ENCODE measurements at places on chromosomes 4 and X.

- DNase-seq: peak; percentile 23
These were observed 76.0 kb downstream of the INTS6L start for GRCh38 chrX:135596495-135596894.

- no peak for DNase-seq
These were observed 17.8 kb downstream of the WDR1 start for GRCh38 chr4:10098780-10099160.

- peak; percentile 48 for DNase-seq
These were observed 112.4 kb upstream of the ELOVL6 start for GRCh38 chr4:110310795-110311194.

DNA sequence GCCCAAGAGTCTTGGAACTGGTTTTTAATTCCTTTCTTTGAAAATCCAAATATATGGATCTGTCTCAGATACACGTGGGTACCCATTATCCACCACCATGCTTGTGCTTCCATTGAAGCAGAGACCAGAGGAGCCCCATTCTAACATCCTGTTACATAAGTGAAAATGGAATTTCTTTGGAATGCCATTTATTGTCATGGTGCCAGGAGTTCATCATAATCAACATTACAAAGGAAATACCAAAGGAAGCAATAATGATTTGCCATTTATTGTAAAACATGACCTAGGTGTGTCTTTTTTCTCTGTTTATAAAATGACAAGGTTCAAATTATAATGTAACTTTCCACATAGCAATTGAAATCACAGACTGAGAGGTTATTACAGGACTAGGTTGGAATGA is 61.7 kb downstream of the PALLD start:
- DNase-seq: no peak

DNA sequence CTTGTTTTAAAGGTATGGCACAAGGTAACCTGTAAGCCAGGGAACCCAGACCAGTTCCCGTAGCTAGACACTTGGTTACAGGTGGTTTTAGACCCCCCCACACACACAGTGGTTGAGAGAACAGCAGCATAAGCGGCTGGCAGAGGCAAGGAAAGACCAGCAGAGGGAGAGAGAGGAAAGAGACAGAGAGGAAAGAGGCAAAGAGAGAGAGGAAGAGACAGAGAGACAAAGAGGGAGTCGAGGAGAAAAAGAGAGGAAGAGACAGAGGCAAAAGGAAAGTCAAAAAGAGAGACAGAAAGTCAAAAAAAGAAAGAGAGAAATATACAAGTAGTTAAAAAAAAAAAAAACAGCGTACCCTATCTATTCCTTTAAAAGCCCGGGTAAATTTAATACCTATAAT is 19.5 kb upstream of the PCSK1N start:
- no peak for DNase-seq

DNA sequence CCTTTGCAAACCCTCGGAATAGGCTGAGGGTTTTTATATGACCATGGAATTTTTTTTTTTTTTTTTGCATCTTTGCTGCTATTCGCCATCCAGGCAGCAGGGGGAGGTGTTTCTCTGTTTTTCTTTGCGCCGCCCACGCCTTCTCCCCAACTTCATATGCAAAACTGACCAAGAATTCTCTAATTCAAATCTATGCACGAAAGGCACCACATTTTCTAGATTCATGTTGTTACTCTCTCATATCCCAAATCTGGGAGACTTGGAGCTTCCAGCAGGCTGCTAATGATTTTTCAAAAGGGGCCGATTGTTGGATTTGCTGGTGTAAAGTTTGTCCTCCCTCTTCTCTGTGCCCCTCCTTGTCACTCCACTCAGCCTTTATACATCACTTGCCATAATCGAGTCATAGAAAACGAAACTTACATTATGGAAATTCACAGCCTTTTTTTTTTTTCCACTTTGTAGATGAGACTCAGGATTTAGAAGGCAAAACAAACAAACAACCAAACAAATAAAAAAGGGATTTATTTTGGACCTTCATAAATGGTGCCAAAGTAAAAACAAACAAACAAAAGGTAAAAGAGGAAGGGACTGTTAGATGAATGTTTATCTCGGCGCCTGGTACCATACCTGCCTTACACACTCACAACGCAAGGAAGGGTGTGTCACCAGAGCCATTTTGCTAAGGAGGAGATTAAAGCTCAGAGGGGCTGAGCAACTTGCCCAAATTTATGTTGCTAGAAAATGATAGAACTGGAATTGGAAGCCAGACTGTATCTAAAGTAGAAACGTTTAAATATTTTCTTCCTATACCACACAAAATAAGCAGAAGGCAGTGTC is 29.3 kb upstream of the BOD1L1 start:
- DNase-seq: peak; percentile 78

- DNase-seq: no peak
These were observed 100.3 kb upstream of the DDIT4L start for GRCh38 chr4:100290585-100290984.

DNA sequence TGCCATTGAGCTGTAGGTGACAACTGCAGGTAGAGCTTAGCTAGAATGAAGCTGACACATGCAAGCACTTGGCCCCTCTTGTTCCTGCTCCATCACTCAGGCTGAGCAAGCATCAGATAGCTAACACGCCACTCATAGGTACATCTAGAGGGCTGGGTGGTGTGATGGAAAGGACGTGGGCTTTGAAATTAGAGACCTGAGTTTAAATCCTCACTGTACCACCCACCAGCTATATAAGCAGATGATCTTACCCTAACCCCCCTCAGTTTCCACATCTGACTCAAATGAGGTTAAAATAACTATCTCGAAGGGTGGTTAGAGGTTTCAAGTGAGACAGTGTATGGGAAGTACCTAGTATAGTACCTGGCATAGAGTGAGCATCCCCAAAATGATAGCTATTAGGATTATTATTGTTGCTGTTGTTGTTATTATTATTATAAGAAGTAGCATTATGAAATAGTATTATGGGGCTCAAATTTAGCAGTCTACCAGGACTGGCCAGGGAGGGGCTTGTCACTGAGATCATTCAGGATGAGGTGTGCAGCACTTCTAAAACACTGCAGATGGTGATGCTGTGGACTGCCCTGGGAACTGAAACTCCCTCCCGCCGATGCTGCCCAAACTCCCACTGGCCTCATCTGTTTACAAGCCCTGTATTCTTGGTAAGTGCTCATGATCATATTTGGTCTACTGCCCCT is 59.0 kb downstream of the REELD1 start:
- no peak for DNase-seq

DNA sequence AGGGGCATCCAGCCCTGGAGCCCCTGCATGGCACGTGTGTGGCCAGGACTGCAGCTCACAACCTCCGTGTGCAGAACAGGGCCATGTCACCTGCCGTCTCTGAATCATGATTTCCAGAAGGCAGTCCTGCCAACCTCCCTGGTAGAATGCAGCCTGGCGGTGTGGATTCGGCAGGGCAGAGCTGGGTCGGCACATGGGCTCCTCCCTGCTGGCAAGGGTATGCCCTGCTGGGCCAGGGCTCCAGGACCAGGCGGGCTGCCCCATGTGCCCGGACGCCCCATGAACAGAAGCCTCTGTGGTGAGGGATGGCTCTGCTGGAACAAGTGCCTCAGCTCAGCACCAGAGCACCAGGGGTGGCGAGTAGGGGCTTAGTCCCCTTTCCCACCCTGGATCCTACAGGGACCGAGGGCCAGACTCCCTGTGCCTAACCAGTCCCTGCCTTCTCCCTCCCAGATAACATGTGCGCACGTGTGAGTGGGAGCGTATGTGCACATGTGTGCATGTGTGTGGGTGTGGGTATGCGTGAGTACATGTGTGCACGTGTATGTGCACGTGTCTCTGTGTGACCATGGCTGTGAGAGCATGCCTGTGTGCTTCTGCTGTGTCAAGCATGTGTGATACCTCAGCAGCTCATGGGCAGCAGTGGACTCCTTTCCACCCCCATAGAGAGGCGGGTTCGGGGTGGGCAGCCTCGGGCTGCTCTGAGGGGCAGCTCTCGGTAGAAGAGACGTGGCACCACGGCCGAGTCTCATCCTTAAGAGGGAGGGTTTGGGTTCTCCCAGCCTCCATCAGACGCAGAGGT is 10.3 kb upstream of the MXD4 start:
- DNase-seq: no peak

- DNase-seq: no peak
These were observed 455.4 kb upstream of the ADGRL3 start for GRCh38 chr4:60744767-60745166.

DNA sequence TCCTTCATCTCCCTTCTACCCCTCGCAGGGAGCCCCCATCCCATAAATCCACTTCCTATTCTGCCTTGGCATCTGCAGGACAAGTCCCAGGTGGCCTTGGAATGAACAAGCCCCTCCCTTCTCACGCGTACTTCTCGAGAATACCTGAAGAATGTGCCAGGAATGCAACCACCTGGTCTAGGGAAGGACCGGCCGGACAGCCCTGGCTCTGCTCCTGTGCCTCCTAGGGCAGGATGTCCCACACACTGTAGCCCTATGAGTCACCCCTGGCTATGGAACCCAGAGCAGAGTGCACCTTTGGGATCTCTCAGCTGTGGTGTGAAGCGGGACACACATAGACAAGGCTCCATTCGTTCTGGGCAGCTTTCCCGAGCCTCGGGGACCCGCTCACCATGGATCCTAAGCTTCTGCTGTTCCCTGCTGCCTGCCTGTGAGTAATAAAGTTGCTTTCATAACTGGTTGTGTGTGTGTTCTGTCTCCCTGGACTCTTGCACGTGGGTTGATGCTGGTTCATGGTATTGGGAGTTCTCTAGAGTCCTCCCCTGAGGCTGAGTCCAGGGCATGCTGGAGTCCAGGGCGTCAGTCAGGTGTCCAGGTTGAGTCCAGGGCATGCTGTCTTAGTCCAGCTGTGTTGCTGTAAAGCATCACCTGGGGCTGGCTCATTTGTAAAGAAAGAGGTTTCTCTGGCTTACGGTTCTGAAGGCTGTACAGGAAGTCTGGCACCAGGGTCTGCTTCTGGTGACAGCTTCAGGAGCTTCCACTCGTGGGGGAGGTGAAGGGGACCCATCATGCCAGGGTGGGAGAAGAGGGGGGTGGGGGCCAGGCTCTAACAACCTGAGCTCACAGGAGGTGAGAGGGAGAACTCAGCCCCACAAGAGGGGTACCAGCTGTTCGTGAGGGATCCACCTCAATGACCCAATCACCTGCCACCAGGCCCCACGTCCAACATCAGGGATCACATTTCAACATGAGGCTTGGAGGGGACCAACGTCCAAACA is 7.4 kb upstream of the PDE6B start:
- no peak for DNase-seq

- DNase-seq: peak; percentile 28
These were observed 4.5 kb downstream of the DTHD1 start for GRCh38 chr4:36285784-36286480.

DNA sequence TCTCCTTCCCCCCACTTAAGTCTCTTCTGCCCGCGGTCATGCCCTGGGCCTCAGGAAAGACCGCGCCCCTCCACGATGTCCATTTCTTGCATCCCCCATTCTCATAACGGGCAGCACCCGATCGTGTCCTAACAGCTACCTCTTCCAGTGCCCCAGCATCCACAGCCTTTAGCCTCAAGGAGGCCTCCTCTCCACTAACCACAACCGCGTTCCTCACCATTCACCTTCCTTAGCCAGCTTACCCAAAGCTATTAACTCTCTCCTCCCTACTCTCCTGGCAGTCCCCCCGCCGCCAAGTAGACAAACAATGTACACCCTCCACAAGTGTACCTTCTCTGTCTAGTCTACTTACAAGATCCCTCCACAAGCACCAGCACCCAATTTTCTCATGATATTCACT is 58.6 kb upstream of the PAGE5 start:
- DNase-seq: no peak

- DNase-seq: peak; percentile 35
These were observed 95.6 kb downstream of the PHOX2B start for GRCh38 chr4:41652971-41653370.

- no peak for DNase-seq
These were observed 566.7 kb downstream of the DMD start for GRCh38 chrX:32644476-32645245.

DNA sequence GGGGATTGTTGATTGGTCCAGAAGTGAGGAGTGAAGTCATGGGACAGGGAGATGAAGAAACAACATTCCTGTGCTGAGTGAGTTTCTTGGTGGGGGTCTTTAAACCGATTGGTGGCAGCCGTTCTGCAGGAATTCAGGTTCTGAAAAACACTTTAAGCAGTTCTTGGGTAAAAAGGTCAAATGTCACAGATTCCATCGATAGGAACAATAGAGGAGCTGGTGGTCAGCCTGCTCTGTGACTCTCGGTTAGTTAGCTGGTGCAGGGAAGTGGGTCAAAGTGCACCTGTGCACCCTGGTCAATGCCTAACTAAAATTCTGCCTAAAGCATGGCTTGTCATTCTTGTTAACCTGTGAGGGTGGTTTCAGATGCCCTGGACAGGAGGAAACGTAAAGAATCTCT is 34.6 kb upstream of the MGST2 start:
- DNase-seq: no peak

- DNase-seq: peak; percentile 65
These were observed 32.7 kb downstream of the ELF2 start for GRCh38 chr4:139144161-139144859.

DNA sequence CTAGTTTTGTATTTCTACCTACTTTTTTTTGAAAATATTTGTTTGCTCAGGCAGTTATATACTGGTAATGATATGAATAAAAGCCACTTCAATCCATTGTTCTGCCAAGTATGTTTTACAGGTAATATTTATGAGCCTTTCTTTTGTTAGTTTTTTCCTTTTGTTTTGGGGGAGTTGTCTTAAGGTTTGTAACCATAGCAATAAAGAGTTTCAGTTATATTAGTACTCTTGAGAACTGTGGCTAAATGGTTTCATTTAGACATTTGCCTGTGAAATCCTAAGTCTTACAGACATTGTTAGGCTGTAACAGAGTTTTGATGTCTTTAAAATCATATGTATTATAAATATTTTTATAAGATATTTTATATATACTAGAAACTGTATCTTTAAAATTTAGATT is 150.1 kb downstream of the DIPK2B start:
- DNase-seq: no peak

GRCh38 chr4:56552273-56552672 is 46.7 kb downstream of the ARL9 start:
- no peak for DNase-seq

DNA sequence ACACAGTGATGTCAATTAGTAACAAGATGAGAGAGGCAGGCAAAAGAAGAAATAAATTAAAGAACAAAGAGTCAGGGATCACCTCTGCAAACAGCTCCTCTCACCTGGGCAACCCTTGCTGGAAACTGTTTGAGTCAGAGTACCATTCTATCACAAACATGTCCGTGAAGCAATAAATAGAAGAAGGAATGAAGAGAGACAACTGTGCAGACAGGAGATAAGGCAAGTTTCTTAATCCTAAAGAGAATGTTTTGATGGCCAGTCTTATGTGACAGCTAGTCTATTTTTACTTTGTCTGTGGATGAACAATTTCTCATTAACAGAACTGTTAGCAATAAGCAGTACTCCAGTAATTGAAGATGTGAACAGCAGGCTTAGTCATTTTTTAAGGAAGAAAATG is 422.4 kb downstream of the DMD start:
- no peak for DNase-seq

DNA sequence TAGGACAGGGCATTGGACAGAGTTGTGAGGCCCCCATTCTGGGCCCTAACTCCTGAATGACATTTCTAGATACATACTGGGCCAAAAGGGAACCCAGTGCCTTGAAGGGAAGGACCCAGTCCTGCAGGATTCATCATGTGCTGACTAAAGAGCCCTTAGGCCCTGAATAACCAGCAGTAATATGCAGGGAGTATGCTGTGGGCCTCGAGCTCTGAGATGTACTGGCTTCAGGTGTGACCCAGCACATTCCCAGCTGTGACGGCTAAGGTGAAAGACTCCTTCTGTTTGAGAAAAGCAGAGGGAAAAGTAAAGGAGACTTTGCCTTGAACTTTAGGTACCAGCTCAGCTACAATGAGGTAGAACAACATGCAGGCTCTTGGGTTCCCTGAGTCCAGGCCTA is 138.2 kb upstream of the HUWE1 start:
- DNase-seq: no peak
